ENCODE measurements at places on chromosomes 3 and 15.

DNA sequence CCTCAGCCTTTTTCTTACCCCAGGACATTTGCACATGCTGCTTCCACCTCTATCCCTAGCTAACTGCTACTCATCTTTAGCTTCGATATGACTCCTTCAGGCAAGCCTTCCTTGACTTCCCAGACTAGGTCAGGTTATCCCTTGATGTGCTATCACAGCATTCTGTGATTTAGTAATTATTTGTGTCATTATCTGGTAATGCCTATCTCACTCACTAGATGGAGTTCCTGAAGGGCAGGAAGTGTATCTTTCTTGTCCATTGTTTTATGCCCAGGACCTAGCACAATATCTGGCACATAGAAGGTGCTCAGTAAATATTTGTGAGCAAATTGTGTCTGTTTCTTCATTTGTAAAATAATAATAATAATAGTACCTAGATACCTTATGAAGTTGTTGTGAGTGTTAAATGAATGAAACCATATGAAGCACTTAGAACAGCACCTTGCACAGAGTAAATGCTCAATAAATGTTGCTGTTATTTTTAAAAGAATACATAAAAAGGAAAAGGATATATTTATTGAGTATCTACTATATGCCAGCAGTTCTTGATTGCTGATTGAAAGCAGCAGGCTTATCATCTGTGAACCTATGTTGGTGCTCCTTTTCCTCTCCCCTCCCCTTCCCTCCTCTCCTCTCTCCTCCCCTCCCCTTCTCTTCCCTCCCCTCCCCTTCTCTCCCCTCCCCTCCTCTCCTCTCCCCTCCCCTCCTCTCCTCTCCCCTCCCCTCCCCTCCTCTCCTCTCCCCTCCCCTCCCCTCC is 31.5 kb downstream of the SQOR start:
- no peak for DNase-seq
- H3K36me3 ChIP-seq: no peaks in the 10 kb centered on the region
- no peak overlapping the region for H3K4me3 ChIP-seq
- peaks cover 4% of the 10 kb centered on the region for H3K4me1 ChIP-seq

GRCh38 chr3:120331076-120331475 is 18.1 kb downstream of the LRRC58 start:
- no peaks in the 10 kb centered on the region for H3K27me3 ChIP-seq
- H3K36me3 ChIP-seq: peaks cover 61% of the 10 kb centered on the region
- H3K4me3 ChIP-seq: no peak overlapping the region
- no peaks in the 10 kb centered on the region for H3K4me1 ChIP-seq
- no peak for DNase-seq

DNA sequence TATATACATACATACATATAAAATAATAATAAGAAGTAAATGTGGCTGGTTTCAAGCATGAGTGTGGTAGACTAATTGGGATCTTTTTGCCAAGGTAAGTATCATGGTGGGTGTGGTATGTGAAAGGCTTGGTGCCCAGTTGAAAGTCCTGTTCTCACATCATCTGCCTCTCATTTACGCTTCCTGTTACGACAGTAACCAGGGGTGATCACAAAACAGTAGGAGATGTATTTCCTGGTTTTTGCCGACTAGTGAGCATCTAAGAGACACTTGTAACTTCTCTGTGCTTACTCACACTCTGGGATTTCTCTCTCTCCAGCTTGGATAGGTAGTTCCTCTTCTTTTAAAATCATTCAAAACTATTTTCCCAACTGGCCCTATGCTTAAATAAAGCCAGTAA is 1028.3 kb upstream of the NR2F2 start:
- H3K4me3 ChIP-seq: no peak overlapping the region
- no peak for DNase-seq
- no peaks in the 10 kb centered on the region for H3K27me3 ChIP-seq
- peaks cover 38% of the 10 kb centered on the region for H3K36me3 ChIP-seq
- peaks cover 38% of the 10 kb centered on the region for H3K4me1 ChIP-seq

GRCh38 chr15:61155741-61156700 is 73.1 kb downstream of the RORA start:
- no peak for DNase-seq
- H3K27ac ChIP-seq: peak overlapping the region; percentile 91
- H3K4me1 ChIP-seq: peaks cover 28% of the 10 kb centered on the region
- peaks cover 6% of the 10 kb centered on the region for H3K27me3 ChIP-seq

GRCh38 chr3:100709842-100710260 is 557 bp downstream of the TFG start:
- peak overlapping the region; percentile 94 for H3K27ac ChIP-seq
- peaks cover 50% of the 10 kb centered on the region for H3K36me3 ChIP-seq
- peaks cover 31% of the 10 kb centered on the region for H3K4me1 ChIP-seq
- H3K4me3 ChIP-seq: peak overlapping the region; percentile 89
- H3K27me3 ChIP-seq: peaks cover 42% of the 10 kb centered on the region
- DNase-seq: peak; percentile 74

GRCh38 chr3:196757876-196758739 is 18.5 kb downstream of the PAK2 start:
- H3K27me3 ChIP-seq: no peaks in the 10 kb centered on the region
- H3K4me3 ChIP-seq: no peak overlapping the region
- H3K27ac ChIP-seq: peak overlapping the region; percentile 23
- H3K36me3 ChIP-seq: peaks cover 86% of the 10 kb centered on the region
- no peak for DNase-seq

- no peak overlapping the region for H3K27ac ChIP-seq
- peaks cover 5% of the 10 kb centered on the region for H3K27me3 ChIP-seq
- H3K36me3 ChIP-seq: peaks cover 6% of the 10 kb centered on the region
- no peaks in the 10 kb centered on the region for H3K4me1 ChIP-seq
These were observed 17.1 kb downstream of the SLC9A9 start for GRCh38 chr3:143831208-143831607.

GRCh38 chr3:16050641-16051467 is 123.6 kb upstream of the GALNT15 start:
- no peak overlapping the region for H3K27ac ChIP-seq
- H3K4me1 ChIP-seq: peaks cover 13% of the 10 kb centered on the region
- H3K27me3 ChIP-seq: peaks cover 3% of the 10 kb centered on the region

GRCh38 chr3:194133661-194134230 is 2.2 kb upstream of the HES1 start:
- peak overlapping the region; percentile 73 for H3K27ac ChIP-seq
- peaks cover 62% of the 10 kb centered on the region for H3K4me1 ChIP-seq
- H3K4me3 ChIP-seq: peak overlapping the region; percentile 70
- H3K36me3 ChIP-seq: no peaks in the 10 kb centered on the region
- peaks cover 33% of the 10 kb centered on the region for H3K27me3 ChIP-seq
- DNase-seq: peak; percentile 76

DNA sequence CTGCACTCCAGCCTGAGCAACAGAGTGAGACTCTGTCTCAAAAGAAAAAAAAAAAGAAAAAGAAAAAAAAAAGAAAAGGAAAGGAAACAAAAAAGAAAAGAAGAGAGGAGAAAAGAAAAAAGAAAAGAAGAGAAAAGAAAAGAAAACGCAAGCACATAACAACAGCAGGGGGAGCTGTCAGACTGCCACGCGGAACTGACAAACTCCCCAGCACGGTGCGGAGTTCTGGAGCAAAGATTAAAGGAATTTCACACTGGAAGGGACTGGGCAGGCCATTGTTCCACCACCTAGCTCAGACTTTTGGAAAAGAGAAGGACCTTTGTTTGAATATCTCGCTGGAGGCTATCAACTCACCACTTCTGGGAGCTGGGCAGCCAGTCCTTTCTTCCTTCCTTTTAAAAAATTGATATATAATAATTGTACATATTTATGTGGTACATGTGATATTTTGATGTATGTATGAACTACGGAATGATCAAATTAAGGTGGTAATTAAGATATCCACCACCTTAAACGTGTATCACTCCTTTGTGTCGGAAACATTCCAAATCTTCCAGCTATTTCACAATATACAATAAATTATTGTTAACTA is 40.5 kb downstream of the DPPA2 start:
- no peaks in the 10 kb centered on the region for H3K36me3 ChIP-seq
- peaks cover 18% of the 10 kb centered on the region for H3K4me1 ChIP-seq
- H3K4me3 ChIP-seq: no peak overlapping the region
- H3K27ac ChIP-seq: no peak overlapping the region

DNA sequence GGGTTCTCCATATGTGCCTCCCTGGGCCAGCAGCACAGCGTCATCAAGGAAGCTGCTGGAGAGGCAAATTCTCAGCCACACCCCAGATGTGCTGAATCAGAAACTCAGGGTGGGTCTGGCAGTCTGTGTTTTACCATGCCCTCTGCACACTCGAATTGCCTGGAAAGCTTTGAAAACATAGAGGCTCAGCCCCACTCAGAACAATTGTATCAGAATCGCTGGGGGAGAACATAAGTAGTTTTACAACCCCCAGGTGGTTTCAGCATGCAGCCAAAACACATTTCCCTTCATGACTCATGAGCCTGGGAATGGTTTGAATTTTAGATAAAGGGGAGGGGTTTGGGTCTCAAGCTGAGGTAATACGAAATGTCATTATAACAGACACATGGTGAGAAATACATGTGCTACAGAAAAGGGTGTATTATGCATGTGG is 9.6 kb downstream of the TGM4 start:
- no peak overlapping the region for H3K27ac ChIP-seq
- no peaks in the 10 kb centered on the region for H3K36me3 ChIP-seq
- no peak for DNase-seq
- no peaks in the 10 kb centered on the region for H3K4me1 ChIP-seq
- no peak overlapping the region for H3K4me3 ChIP-seq

- peak overlapping the region; percentile 54 for H3K27ac ChIP-seq
- no peaks in the 10 kb centered on the region for H3K36me3 ChIP-seq
- peaks cover 14% of the 10 kb centered on the region for H3K27me3 ChIP-seq
- peaks cover 71% of the 10 kb centered on the region for H3K4me1 ChIP-seq
- H3K4me3 ChIP-seq: no peak overlapping the region
- no peak for DNase-seq
These were observed 244.2 kb downstream of the TLE3 start for GRCh38 chr15:69853544-69853951.

DNA sequence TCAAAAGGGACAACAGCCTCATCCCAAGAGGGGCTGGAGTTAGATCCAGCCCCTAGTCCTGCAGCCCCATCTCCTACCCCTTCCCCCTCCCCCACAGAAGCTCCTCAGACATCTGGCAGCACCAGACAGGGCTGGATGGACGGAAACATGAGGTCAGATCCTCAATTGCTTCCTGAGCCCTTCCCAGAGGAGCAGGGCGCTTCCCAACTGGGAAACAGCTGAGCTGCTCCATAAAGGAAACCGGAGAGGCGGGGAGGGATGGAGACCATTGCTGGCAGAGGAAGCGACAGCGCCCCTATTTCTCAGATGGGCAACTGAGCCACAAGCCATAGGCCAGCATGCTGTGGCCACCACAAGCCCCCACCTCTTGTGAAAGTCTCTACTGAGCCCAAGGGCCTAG is 18.3 kb upstream of the CYP11A1 start:
- peaks cover 3% of the 10 kb centered on the region for H3K27me3 ChIP-seq
- no peak for DNase-seq

GRCh38 chr3:170768334-170768801 is 101.6 kb downstream of the RPL22L1 start:
- H3K27me3 ChIP-seq: peaks cover 8% of the 10 kb centered on the region
- no peak for DNase-seq
- H3K4me3 ChIP-seq: no peak overlapping the region
- H3K36me3 ChIP-seq: no peaks in the 10 kb centered on the region
- peaks cover 26% of the 10 kb centered on the region for H3K4me1 ChIP-seq

DNA sequence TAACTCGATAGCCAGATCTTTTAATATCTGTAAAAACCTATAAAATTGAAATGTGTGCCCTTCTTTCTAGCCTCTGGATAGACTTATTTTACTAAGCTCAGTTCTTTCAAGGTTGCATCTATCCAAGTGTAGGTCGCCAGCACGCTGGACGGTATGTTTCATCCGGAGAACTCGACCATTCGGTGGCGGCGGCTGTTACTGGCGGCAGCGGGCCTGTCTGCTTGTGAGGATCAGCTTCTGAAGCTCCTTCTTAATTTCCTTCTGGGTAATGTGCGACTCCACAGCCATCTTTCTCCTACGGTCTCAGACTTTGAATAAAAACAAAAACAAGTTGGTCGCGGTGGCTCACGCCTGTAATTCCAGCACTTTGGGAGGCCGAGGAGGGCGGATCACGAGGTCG is 4.1 kb downstream of the PP2D1 start:
- H3K4me1 ChIP-seq: no peaks in the 10 kb centered on the region
- no peak overlapping the region for H3K4me3 ChIP-seq
- H3K27ac ChIP-seq: no peak overlapping the region
- H3K27me3 ChIP-seq: no peaks in the 10 kb centered on the region
- no peak for DNase-seq

- H3K27ac ChIP-seq: peak overlapping the region; percentile 38
- DNase-seq: peak; percentile 39
- H3K4me1 ChIP-seq: peaks cover 79% of the 10 kb centered on the region
- H3K36me3 ChIP-seq: no peaks in the 10 kb centered on the region
- H3K27me3 ChIP-seq: peaks cover 4% of the 10 kb centered on the region
These were observed 77.1 kb downstream of the BFSP2 start for GRCh38 chr3:133476971-133477375.

GRCh38 chr3:122680475-122681283 is at the start of gene PARP14:
PARP14 (plus strand) TSS chr3:122680839; CDS start chr3:122680884, 45 bp downstream.
- H3K27ac ChIP-seq: no peak within 1 kb of the TSS
- peak within 1 kb of the TSS; percentile 84 for H3K4me3 ChIP-seq
- no peaks in the 10 kb centered on the region for H3K36me3 ChIP-seq
- H3K27me3 ChIP-seq: peaks cover 60% of the 10 kb centered on the region
- DNase-seq: peak; percentile 50
